ENCODE measurements at places on chromosomes 11 and 22.

DNA sequence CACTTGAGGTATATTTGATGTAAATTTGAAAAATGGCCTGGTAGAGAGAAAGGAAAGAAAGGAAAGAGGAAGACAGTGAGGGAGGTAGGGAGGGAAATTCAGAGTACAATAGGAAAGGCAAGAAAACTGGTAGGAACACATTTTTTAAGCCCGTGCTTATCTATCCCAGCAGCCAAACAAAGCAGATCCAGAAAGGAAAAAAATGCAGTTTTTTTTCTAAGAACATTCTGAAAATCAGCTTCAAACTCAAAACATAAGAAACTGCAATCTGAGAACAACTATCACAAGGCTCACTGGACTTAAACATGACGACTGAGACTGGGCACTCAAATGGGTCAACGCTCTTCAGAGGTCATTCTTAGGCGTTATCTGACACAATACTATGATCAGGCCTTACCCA, 408.3 kb upstream of the DDI1 start:
- DNase-seq = no peak

GRCh38 chr22:22450343-22450839, 58.2 kb downstream of the ZNF280B start:
- DNase-seq = no peak

GRCh38 chr11:72721276-72721675, 30.9 kb downstream of the ARAP1 start:
- DNase-seq = no peak

DNA sequence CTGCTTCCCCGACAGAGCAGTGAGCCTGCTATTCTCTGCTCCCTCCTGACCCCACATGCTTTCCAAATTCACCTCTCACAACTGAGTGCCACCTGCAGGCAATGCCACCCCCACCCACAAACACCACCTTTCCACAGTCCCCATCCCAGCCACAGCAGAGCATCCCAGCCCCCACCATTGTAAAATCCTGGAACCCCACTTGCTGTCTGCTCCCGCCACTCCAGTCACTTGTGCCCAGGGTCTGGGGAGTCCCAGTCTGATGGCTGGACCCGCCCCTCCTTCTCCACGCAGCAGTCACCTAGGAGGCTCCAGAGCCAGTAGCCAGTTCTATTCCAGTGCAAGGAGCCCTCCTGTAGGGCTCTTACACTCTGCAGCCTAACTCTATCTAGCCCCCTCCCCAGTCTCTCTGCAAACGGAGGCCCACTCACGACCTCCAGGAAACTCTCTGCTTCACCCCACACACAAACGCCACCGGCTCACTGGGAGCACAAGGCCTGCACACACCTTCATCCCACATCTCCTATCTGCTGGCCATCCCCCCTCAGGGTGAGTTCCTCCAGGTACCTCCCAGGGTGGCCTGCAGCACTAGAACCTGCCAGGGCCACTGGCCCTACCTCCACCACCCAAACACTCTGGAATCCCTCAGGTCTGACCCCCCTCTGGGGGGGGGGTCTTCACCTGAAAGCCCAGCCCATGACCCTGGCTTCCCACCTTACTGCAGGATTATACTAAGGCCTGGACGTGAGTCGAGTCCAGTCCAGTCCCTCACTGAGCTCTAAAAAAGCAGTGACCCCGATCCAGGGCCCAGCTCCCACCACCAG, 1.4 kb downstream of the GNB1L start:
- no peak for DNase-seq

- no peak for DNase-seq
Observed at GRCh38 chr11:1226986-1227550, 4.2 kb downstream of the MUC5B start.

DNA sequence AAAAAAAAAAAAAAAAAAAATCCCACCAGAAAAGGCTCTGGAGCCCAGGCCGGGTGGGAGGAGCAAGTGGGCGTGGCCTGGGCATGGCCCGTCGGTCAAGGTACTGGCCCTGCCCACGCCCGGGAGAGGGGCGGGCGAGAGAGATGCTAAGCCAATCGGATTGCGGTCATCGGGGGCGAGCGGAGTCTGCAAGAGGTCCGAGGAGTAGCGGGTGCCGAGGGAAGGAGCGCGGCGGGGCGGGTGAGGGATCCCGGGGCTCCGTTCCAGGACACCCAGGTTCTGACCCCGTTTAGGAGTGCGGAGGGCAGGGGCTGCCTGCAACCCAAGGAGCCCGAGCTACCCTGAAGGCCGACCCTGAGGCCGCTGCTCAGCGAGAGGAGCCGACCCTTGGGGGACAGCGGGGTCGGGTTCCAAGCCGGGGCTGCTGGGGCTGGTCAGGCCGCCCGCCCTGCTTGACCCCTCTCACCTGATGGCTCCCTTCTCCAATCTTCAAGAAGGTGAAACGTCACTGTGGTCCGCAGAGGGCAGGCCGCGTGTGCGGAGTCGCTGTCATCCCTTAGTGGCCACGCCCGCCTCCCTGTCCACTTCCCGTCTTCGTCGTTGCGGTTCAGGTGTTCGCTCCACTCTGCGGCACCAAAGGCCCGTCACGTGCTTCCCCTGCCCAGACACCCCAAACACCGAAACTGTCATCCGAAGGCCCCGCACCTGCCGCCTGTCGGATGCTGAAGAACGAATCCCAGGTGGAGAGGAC, 11.1 kb upstream of the TAB1 start:
- DNase-seq = peak; percentile 60

GRCh38 chr11:111155021-111155420, 90.5 kb upstream of the POU2AF2 start:
- DNase-seq = no peak

DNA sequence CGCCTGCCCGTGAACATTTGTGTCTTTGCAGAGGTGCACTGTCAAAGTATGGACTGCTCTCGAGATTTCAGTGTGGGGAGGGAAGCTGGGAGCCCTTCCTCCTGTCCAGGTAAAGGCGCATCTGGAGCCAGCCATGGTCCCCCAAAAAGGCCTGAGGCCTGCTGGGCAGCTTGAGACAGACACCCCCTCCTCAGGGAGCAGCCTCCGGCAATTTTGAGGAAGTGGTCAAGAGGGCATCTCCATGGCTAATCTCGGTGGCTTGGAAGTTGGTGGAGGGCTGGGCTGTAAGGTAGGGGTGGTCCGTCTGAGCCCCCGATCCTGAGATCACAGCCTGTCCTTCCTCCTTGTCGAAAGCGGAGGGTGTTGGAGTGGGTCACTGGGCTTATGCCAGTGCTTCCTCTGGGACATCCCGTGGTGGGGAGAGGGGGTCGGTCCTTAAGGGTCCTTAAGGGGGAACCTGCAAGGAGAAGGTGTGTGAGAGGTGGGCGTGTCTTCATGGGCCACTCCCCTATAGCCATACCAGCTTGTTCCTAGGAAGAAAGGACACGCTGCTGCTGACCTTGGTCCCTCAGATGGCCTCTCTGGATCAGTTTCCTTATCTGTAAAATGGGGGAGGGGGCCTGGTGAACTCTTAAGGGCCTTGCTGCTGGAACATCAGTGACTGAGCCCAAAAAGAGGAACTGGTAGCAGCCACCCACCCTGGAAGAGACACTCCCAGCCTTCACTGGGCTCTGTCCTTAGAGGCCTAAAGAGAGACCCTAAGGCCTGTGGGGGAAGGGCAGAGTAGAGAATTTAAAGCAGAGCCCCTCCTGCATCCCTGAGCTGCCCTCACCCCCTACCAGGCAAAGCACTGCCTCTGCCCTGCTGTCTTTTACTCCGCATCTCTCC, 2.6 kb downstream of the KCNC1 start:
- DNase-seq = no peak

- no peak for DNase-seq
Observed at GRCh38 chr11:71484248-71485062, 31.5 kb downstream of the NADSYN1 start.

- DNase-seq = no peak
Observed at GRCh38 chr22:46290843-46291785, 5.6 kb upstream of the GTSE1 start.

- DNase-seq = no peak
Observed at GRCh38 chr11:72069787-72070251, 10.5 kb downstream of the NUMA1 start.

- DNase-seq = no peak
Observed at GRCh38 chr22:49670456-49671330, 157.0 kb downstream of the BRD1 start.

DNA sequence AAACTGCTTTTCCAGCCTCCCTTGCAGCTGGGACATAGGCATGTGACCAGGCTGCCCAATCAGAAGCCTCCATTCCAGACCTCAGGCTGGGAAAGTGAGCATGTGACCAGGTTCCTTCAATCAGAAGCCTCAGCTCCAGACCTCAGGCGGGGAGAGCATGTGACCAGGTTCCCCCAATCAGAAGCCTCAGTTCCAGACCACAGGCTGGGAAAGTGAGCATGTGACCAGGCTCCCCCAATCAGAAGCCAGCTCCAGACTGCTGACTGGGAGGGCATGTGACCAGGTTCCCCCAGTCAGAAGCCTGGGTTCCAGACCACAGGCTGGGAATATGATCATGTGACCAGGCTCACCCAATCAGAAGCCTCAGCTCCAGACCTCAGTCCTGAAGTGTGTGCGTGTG, 11.7 kb upstream of the IL2RB start:
- DNase-seq = no peak

DNA sequence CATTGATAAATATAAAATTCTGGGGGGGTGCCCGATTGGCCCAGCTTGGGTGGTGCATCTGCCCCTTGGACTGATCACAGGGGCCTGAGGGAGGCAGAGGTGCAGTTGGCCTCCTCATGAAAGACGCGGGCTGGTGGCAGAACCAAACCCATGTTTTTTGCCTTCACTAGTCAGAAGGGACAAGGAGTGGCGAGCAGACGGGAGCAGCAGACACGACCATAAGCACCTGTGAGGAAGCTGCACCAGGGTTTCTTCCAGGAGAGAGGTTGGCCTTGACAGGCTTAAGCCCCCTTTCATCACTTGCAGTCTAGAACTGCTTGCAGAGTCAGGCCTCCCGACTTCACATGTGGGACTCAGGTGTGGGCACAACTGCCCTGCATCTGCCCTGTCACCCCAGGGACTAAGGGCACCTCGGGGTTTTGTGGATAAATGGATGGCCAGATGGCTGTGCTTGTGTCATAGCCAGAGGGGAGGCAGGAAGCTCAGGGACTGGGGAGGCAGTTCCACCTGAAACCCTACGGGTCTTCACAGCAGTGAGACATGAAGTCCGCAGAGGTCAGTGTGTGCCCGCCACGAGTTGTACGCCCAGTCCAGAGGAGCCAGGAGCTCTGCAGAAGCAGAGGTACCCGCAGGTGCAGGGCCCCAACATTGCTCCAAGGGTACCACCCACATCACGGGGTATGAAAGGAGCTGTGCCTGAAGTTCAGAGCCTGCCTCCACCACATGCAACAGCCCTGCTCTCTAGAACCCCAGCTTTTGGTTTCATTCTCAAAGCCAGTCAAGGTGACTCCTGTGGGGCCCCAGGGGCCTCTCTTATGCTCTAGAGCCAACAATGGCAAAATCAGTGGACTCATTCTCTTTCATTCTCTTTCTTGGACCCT, 18.2 kb upstream of the SYT13 start:
- no peak for DNase-seq

DNA sequence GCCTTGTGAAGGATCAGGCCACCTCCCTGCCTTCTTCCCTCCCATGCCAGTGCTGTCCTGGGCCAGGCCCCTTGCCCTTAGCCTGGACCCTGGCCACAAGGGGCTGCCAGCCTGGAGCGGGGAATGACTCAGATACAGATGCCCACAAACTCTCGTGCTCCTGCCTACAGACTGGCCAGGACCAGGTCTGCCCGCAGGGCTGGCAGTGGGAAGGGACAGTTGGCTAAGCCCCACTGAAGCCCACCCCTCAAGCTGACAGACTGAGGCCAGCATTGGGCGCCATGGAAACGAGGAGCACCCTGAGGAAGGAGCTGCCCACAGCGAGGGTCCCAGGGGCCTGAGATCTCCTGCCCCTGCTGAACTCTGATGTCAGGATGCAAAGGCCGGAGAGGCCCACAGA, 14.1 kb downstream of the SCUBE1 start:
- no peak for DNase-seq

- no peak for DNase-seq
Observed at GRCh38 chr11:104146421-104146820, 17.5 kb downstream of the PDGFD start.

DNA sequence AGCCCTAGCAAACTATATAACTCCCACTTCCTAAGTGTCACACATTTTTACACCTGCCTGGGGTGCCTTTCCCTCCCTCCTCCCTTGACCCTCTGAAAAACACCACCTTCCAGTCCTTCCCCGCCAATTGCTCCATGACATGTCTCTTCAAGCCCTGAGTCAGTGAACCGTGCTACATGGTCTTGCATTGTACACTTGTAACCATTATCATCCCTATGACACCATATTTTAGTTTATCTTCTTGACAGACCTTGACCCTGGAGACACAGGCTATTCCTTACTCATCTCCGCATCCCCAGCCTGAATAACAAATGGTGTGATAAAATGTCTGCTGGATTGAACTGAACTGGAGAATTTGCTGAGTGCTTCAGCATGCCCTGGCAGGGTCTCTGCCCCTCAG, 36.9 kb downstream of the TNKS1BP1 start:
- DNase-seq = no peak

GRCh38 chr11:131463162-131463561, 92.7 kb downstream of the NTM start:
- no peak for DNase-seq

GRCh38 chr11:27673979-27674663, 26.1 kb downstream of the BDNF start:
- no peak for DNase-seq

DNA sequence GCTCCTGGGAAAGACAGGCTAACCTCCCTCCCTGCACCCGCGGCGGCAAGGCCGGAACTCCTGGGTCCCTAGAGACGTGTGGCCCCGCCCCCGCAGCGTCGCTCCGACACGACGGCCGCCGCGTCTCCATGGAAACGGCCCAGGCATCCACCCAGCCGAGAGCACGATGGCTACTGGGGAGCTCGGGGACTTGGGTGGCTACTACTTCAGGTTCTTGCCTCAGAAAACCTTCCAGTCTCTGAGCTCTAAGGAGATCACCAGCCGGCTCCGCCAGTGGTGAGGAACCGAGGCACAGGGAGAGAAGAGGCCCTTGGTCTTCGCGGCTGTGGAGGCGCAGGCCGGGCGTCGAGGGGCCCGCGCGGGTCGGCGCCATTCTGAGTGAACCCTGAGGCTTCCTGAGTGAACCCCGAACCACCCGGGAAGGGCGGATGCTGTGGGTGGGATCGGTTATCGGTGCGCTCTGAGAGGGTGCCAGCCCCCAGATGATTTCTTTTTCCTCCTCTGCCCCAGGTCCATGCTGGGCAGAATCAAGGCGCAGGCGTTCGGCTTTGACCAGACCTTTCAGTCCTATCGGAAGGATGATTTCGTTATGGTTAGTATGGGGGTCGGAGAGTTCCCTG, at the start of gene CFAP300:
Gene CFAP300 (plus strand): TSS at position 133 of the 620 bp plus-strand sequence. CDS start 34 bp downstream, at position 167.
- peak; percentile 16 for DNase-seq

All from activated CD4-positive, alpha-beta T cell treated with anti-CD3 and anti-CD28 coated beads for 1 hour (primary cell).